Activated T-cell treated with anti-CD3 and anti-CD28 coated beads, Interleukin-2, amount 50 U/mL, for 4 hours (primary cell): ENCODE measurements at places on chromosomes 3 and 15. TPM values are rescaled to one million over a fixed set of nuclear protein-coding genes. Genes with fewer than 3 reads are reported as not detected.

DNA sequence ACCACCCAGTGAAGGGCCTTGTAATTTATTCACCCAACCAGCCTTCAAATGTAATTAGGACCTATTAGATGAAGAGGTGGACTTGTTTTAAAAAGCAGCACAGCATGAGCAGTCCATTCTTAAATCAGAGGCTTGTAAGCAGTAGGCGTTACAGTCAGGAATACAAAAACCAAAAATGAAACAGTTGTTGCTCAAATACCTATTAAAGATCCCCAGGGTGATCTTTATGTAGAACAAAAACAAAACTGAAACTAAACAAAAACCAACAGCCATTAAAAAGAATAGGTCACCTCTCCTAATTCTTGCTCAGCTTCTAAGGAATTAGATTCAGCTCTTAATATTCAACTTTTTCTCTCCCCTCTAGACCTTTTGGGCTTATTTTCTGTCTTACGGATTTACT is 104.9 kb upstream of the ST8SIA2 start:
- no peak for DNase-seq

DNA sequence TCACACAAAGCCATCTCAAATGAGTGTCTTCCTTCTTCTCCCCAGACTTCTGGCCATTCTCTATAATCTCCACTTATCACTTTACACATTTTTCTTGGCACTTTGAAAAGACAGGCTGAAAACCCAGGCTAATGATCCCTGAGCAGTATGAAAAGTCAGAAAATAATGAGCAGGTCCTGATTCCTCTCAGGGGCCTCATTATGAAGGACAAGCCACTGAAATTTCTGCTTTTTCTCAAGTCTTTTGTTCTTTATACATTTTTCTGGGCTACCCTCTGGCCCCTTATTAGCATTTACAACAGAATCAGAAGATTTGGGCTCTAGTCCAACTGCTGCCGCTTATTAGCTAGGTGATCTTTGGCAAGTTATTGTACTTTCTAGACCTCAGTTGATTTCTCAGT is 9.5 kb upstream of the ST6GAL1 start:
- DNase-seq = no peak

DNA sequence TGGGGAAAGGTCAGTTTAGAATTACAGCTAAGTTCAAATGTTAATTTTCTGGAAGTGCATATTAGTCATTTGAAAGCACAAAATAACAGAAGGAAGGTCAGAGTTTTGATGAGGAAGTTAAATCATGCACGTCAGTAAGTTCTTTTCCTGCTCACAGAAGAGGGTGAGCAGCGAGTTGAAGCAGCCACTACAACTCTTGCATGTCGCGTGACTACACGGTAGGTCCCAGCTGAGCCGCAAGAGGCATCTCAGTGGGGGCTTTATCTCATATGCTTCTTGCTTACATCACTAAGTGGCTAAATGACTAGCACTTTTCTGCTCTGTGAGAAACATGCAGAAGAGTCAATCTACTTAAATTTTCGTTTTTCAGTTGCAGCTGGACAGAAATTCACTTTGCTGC is 21.3 kb upstream of the SEC62 start:
- no peak for DNase-seq

- no peak for DNase-seq
Measured at GRCh38 chr3:192091831-192092230, 630.9 kb downstream of the PYDC2 start.

- DNase-seq = no peak
Measured at GRCh38 chr15:36186376-36186775, 393.1 kb upstream of the CDIN1 start.

- no peak for DNase-seq
Measured at GRCh38 chr3:179964890-179965289, 71.8 kb downstream of the PEX5L start.

- no peak for DNase-seq
Measured at GRCh38 chr3:106700981-106701380, 676.3 kb upstream of the CCDC54 start.

DNA sequence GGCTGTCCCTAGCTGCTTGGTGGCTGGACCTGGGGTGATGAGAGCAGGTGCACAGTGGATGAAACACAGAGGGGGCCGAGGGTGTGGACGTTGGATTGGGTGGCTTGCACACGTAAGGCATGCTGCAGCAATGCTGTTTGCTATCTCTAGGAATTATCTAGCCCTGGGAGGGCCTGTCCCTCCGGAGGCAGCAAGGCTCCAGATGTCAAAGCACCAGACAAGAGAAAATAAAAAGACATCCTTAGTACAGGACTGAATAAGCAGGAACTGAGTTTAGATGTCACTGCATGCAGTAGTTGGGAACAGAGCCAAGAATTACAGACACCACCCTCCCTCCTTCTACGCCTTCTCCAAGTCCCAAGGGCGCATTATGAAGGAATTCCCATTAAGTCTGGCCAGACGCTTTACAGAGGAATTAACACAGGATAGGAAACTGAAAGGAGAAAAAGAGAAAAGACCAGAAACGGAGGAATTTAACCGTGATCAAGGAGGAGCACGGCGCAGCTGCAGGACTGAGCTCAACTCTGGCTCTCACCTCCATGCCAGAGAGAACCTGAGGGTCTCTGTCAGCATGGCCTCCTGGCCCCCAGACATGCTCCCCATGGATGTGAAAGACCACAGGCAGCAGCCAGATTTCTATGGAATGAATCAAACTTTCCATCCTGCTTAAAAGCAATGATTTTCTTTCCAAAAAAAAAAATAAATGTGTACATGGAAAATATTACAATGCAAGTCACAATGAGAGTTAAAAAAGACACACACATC is 13.8 kb downstream of the ATP10A start:
- no peak for DNase-seq

- DNase-seq = no peak
Measured at GRCh38 chr3:36525115-36525801, 145.0 kb downstream of the STAC start.

DNA sequence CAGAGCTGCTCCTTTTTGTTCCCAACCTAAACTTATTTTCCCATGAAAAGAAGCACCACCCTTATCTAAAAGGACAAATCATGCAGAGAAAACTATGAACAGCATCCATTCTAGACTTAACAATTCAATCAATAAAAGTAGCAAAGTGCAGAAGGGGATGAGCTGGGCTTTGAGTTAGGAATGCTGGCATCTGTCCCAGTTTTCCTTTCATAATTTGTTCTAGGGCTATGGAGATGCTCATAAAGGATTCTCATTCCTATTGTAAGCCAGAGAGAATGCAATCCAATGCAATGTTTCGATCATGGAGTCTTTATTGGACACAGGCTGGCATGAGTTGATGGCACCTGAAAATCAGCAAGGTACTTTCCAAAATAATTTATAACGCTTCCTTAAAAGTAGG is 330.6 kb downstream of the VPS13C start:
- no peak for DNase-seq

DNA sequence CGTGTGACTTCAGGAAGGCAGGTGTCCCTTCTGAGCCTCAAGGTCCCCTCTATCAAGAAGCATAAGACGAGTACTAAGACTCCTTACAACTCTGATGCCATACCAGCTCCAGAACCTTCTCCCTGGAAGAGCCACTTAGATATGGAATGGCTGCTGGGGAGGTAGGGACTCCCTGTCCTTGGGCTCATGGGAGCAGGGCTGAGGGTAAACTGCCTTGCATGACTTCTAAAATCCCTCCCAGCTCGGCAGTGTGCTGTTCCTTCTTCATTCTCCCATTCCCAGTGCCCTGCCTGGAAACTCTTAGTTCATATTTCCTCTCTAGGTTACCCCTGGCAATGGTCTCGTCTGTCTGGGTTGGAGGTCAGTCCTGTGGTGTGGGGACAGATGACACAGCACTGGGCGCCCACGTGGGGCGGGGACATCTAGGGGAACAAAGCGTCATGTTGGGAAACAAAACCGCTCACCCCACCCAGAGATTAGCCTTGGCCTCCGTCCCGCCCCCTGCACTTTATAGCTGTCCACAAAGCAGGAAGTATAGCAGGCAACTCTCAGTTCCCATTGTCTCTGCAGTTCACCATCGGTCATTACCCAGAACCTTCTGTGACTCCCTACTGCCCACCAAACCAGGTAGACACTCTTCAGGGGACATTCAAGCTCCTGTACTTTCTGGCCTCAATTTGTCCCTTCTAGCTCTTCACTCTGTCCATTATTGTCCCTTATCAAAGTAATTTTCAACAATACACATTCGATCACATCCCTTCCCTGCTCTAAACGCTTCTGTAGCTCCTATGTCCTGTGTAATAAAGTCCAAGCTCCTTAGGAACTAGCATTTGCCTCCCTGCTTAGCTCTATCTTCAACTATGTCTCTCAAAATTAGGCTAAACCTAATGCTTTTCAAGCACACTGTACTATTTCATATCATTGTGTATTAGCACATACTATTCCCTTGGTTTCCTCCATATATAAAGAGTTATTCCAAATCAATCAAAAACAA is 73.8 kb downstream of the IQSEC1 start:
- no peak for DNase-seq

DNA sequence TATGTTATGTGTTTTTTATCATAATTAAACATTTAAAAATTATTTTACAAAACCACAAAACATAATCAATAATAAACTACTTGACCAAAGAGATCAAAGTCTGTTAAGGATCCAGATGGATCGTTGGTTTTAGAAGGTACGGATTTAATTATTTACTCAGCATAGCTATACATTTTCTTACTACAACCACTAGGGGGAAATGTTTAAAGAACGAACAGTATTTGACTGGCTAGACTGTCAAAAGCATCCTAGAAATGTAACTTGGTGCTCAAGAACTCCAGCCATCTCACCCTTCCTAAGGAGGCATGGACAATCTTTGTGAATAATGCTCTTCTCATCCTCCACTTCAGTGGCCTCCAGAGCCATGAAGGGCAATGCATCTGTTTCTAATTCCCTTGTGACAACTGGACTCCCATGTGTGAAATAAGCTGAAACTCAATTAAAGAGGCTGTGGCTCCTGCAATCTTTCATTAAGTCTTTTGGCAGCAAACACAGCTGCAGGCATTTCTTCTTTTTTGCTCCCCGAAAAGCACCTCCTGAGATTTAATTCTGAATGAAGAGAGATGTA is 94.7 kb upstream of the TUSC7 start:
- DNase-seq = no peak

DNA sequence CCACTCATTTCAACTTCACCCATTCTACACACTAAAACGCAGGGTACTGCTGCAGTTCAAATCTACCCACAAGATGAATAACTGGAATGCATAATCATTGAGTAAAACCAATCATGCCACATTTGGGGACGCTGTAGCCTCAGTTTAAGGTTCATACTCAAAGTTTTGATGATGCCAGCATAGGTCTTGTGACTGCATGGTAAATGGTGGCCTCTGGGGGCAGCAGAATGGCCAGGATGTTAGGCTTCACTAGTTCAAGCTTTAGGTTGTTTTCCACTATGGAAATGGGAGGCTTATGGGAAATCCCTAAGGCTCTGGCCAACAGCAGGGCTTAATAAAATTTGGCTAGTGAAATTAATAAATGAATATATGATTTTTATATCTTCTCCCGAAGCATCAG is 104.3 kb upstream of the TSC22D2 start:
- no peak for DNase-seq

DNA sequence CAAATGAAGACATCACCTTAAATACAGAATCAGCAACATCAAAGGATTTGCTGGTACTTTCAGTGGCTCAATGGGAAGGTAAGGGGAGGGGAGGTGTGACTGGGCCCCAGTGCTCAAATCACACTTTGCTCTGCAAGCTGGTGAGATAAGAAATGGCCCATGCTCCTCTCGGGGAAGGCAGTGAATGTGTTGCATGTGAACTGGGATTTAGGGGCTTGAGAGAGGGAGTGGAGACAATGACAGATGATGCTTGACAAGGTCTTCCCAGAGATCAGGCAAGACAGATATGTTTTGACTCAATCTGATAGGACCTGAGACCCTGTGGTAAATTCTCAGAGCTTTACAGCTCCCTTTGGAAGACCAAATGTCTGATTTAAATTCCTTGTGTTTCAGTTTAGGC is 233.0 kb upstream of the PROK2 start:
- no peak for DNase-seq

DNA sequence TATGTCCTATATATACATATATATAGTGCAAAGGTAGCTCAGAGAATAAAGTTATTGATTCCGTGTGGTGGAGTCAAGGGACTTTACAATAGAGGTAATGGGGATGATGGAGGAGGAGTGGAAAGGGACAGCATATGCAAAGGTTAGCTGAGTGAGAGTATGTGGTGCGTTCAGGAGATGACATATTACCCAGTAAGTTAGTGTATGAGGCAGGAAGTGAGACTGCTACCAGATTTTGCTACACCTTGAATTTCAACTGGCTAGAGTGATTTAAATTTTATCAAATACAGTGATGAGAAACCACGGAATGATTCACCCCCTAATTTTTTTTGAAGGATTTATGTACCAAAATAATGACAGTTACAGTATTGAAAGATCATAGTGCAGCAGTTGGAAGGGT is 2.8 kb downstream of the ACTL6A start:
- no peak for DNase-seq

DNA sequence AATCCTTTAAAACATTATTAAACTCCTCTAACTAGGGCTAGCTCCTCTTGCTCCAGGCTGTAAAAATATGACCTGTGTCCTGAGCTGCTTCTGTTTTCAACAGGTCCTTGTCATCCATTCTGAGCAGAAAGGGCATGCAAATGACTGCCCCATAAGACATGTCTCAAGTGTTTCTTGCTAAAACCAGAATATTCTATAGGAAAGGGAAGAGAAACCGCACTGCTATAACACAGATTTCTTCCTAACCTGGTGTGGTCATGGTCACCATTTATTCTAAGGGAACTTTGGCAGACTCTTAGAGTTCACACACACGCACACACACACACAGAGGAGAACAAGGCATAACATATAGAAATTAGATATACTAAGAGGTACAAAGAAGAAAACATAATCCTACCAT is 34.2 kb upstream of the B3GNT5 start:
- DNase-seq = no peak

GRCh38 chr15:46815240-46815639 is 902.1 kb upstream of the SEMA6D start:
- DNase-seq = no peak

GRCh38 chr3:99678896-99679295 is 40.5 kb downstream of the COL8A1 start:
- no peak for DNase-seq

PLSCR5 gene
- total RNA-seq = not detected

SCG3 gene
- not detected for total RNA-seq

GP5 gene
- total RNA-seq = 0.08 TPM

DAPK2 gene
- 0.40 TPM for total RNA-seq

ALPK3 gene
- 0.05 TPM for total RNA-seq

SOX14 gene
- total RNA-seq = not detected

CNTN6 gene
- total RNA-seq = not detected

PIGZ gene
- 0.34 TPM for total RNA-seq

HESX1 gene
- not detected for total RNA-seq
